ENCODE measurements at places on chromosomes 1 and 21.
A peak's percentile ranks its signal among the peaks of the same experiment; 100 is the strongest.

DNA sequence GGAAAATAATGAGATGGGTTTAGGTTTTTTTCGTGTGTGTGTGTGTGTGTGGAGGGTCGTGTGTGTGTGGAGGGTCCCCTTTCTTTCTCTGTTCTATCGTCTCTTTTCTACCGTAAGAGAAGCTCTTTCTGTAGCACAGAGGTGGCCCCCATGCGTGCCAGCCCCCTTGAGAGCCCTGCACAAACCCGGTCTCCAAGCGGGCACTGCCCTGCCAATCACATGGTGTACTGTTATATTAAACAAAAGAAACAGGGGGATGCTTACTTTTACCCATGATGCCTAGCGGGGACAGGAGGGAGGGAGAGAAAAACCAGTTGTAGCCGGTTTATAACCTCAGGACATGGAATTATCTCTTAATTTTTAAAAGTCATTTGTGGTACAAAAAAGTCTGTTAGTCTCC, 41.0 kb downstream of the GATAD2B start:
- DNase-seq: no peak

DNA sequence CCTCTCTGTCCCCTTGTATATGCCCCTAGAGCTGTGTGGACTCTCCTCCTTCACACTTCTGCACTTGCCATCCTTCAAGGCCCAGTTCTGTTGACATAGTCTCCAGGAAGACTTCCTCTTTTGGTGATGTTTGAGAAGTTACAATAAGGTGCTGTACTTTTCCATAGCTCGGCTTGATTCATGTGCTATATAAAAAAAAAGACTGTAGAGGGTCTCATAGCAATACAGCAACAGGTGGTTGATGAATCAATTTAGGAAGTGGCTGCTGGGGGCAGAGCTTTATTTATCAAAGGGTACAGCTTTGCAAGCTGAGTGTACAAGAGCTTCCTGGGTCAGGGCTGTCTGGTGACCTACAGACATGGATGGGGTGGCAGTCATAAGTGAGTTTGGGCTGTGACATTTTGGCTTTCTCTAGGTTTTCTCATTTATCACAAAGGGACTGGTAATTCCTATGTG, 102.7 kb downstream of the RUNX1 start:
- DNase-seq: no peak

- DNase-seq: no peak
Measured at GRCh38 chr1:66315671-66316070, 218.3 kb upstream of the SGIP1 start.

GRCh38 chr1:45953934-45954847, 150.8 kb downstream of the MAST2 start:
- no peak for DNase-seq

DNA sequence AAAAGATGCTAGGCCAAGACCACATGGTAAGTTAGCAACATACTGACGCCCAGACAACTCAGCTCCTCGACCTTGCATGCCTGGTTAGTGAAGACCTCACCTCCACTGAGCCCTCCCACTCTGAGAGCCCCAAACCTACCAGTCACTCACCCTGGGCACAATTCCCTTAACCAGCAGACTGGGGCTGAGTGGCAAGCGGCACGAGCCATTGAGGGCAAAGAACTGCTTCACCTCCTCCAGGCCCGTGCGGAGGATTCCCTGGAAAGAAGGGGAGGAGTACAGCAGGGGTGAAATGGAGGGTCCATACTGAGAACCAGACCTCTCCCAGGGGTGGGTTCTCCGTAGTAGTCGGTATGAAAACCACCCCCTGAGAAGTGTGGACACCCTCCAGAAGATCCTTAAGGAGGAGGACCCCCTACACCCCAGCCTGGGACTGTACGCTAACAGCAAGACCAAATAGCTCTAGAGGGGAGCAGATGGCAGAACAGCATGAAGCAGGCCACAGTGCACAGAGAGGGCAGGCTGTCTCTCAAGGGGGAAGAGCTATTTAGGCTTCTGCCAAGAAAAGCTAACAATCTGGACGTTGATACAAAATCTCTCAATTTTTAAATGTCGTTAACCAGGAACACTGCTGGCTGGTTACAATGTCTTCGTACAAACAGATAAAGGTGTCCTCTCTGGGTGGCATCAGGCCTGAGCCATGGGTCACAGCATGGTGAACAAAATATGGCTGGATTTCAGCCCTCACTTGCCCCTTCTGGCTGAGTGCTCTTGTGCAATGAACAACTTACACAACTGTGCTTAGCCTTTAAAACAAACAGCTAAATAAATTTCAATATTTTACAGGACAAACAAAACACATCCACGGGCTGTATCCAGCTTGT, 31.0 kb upstream of the PPP1R15B start:
- DNase-seq: no peak

DNA sequence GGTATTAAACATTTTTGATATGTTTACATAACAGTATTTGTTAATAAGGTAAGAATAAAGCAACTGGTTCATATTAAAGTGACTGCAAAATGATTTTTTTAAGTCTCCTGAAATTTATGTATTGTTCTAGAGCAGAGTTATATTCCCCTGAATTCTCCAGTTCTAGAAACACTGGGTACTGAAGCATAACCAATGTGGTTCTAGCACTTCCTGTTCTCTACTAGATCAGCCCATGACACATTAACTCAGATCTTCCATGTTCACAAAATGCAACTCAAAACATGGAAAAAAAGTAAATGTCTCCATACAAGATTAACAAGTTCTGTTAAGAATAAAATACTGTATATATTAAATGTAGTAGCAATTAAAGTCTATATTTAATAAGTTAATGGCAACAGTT, 3.9 kb downstream of the NEGR1 start:
- no peak for DNase-seq

DNA sequence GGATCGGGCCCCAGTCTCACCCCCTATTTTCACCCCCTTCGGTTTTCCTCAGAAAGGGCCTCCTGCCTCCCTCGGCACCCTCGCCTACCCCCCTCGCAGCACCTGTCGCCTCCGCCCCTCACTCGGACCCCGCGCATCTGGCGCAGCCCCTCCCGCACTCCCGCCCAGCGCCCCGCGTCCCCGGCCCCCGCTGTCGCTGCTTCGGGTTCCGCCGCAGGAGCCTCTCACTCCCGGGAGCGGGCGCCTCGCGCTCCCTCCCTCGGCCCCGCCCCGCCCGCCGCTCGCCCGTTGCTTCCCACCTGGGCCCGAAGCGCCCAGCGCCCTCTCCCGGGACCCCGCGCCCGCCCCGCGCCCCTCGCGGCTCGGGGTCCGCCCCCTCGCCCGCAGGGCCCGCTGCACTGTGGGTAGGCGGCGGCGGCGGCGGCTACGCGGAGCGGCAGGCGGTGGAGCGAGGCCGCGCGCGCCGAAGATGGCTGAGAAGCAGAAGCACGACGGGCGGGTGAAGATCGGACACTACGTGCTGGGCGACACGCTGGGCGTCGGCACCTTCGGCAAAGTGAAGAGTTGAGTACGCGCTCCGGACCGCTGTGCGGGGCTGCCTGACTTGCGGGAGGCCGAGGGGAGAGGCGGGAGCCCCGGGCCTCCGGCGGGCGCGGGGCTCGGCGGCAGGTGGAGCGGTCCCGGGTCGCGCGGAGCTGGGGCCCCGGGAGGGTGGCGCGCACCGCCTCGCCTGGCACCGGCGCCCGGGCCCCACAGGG, at the start of gene PRKAA2:
Gene PRKAA2, plus strand, starts transcription at position 396 of the 758 bp plus-strand sequence. Its CDS starts 74 bp downstream, at position 470.
- no peak for DNase-seq

DNA sequence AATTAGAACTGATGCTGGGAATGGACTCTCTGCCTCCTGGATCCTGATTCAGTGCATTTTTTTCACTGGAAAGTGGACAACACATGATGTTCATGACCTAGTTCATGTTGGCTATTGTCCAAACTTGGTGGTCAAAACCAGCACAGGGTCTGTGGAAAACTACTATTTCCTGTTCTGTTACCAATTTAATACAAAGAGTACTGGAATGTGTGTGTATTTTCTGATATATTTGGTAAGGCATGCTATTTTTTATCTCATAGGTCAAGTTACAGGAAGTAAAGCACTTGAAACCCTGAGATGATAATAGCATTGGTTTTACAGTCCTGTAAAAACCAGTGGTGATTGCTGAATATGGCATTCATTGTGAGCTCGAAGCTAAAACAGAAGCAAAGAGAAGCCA, 89.9 kb downstream of the SGIP1 start:
- DNase-seq: no peak

DNA sequence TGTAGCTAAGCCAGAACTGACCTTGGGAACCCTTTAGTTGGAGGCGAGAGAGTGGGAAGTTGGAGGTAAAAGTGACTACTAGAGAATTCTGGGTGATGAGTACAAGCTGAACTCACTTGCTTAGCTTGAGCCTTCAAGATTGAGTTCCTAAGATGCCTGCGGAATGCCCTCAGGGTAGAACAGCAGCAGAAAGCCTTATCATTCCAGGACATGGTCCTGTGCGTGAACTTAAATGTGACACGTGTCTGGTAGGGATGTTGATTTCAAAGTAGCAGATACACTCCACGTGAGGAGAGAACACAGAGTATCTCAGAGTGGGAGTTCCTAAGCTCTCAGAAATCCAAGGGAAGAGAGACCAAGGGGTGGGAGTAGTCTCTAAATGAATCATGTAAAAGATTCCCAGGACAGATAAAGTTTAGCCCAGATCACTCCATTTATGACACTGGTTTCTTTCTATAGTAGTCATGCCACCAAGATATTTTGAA, 60.1 kb downstream of the KCNK1 start:
- no peak for DNase-seq

DNA sequence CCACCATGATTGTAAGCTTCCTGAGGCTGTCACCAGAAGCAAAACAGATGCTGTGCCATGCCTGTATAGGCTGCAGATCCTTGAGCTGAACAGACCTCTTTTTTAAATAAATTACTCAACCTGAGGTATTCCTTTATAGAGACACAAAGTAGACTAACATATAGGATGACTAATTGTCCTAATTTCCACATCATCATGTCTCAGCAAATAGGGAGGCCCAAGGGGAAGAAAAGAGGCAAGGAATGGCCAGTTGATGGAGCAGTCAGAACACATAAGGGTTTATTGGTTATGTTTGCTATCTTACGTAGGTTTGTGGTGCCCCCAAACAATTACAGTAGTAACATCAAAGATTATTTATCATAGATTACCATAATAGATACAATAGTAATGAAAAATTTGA, 126.2 kb downstream of the RASAL2 start:
- no peak for DNase-seq

GRCh38 chr1:156081180-156081916, 917 bp downstream of the MEX3A start:
- DNase-seq: no peak

GRCh38 chr21:45137612-45137937, 63.2 kb downstream of the ADARB1 start:
- DNase-seq: no peak

GRCh38 chr1:244599937-244600350, 53.0 kb upstream of the DESI2 start:
- peak; percentile 29 for DNase-seq

DNA sequence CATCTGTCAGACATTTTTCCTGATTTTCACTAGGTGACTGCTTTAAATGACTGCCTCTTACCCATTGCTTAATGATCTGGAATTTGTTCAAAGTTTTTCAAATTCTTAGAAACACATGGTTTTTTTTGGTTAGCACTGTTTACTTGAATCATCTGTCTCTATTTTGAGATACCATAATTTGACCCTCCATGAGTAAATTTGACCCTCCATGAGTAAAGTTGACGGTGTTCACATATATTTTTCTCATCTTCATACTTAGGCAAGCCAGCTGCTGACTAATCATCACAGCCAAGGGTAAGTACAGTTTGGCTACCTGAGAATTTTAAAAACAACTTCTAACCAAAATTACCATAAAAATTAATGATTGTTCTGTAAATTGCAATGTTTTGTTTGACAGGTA, 586.5 kb downstream of the PTBP2 start:
- DNase-seq: no peak

DNA sequence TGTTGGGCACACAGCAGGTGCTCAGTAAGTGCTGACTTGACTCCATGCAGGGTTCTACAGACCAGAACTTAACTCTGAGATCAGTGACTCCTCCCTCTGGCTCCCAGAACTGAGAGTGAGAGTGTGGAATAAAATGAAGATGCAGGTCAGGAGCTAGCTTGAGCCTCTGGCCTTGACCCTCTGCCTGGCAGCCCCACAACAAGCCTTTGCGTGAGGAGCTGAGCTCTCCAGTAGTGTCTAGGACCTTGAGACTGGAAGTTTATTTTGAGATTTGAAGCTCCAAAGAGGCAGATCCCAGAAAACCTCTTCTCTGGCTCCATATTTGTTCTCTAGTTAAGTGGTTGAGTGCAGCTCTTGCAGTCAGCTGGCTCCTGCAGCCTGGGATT, 3.4 kb upstream of the WNT2B start:
- DNase-seq: no peak

DNA sequence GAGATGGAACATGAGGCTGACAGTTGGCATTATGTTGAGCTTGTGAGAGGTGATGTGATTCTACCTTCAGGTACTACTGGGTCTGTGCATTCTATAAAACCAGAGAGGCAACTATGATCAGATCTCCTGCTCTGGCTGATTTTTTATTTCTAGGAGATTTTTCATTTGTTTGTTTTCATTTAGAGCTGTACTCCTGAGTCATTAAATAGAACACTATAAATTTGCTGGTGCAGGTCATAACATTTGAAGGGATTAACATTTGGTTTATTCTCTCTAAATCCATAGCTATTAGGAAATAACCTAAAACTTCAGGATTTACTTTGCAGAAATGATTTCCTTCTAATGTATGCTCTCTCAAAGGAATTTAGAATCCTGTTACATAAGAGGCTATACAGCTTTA, 42.9 kb downstream of the MAGI3 start:
- no peak for DNase-seq

- DNase-seq: no peak
Measured at GRCh38 chr21:45164838-45165237, 90.5 kb downstream of the ADARB1 start.
